ENCODE measurements at places on chromosomes 1 and 21.

DNA sequence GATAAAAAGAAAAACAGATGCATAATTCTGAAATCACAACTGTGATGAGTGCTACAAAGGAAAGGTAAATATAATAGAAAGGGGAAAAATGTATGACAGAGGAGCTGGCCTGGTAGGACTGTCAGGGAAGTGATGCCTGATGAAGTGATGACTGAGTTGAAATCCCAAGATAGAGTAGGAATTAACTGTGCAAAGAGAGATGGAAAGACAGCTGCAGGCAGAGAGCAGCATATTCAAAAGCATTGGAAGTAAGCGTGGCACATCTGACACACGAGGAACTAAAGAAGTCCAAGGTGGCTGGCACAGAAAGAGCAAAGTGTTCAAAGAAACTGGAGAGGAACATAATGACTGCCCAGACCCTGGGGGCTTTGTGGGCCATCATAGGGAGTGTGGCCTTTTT is 121.6 kb upstream of the C1orf105 start:
- no peak for DNase-seq

- DNase-seq, result no peak
Measured at GRCh38 chr21:42627527-42628289, 25.7 kb upstream of the PDE9A start.

GRCh38 chr21:35737449-35737848 is 322.9 kb downstream of the SETD4 start:
- DNase-seq, result no peak

DNA sequence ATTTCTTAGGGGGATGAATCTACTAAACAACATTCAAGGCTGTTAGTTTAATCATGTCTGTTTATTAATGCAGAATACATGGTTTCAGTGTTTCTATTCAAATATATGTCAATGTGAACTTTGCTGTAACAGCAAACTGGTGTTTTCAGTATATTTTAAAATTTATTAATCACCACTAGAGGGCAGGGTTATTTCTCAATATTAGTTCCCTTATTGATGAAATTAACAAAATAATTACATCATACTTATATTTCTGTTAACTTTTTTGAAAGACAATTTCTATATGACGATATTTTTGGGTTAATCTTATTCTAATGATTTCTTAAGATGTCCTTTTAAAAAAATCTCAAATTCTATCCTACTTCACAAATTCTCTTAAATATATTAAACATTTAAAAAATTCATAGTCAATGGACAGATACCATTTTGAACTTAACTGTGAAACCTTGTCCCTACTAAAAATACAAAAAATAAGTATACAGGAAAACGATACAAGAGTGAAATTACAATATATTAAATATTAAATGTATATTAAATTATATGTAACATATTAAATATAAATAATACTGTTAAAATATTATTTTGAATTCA is 1034.1 kb upstream of the PRMT6 start:
- DNase-seq, result no peak

GRCh38 chr1:29655945-29656850 is 419.9 kb downstream of the PTPRU start:
- DNase-seq, result no peak

DNA sequence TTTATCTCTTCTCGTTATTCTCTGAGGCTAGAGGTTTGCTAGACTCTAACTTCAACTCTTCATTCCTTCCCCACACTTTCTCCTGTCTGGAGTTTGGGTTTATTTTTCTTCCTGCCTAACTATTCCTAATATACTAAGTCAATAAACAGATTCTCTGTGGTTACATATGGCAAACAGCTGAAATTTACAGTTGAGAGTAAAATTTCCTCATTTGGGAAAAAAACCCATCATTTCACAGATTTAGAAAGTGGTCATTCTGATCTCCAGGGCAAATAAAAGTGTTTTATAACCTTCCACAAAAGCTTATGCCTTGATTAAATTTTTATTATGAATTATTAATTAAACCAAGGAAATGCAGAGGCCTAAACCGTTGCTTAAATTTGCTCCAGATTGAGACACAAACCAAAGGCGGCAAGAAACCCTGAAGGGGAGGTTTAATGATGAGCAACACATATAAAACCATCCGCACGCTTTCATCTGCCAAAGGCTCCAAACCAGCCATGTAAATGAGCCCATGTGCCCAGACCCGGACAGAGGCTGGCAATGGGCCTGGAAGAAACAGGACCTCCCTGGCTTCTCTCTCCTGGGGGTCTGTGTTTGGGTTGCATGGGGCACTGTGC is 201.7 kb upstream of the LMO4 start:
- no peak for DNase-seq
